ENCODE measurements at places on chromosomes 12 and 14.

GRCh38 chr14:100764471-100765115 lies 37.9 kb downstream of the DLK1 start:
- no peak for DNase-seq

- DNase-seq: no peak
Measured at GRCh38 chr12:76020281-76020680, 11.3 kb downstream of the PHLDA1 start.

DNA sequence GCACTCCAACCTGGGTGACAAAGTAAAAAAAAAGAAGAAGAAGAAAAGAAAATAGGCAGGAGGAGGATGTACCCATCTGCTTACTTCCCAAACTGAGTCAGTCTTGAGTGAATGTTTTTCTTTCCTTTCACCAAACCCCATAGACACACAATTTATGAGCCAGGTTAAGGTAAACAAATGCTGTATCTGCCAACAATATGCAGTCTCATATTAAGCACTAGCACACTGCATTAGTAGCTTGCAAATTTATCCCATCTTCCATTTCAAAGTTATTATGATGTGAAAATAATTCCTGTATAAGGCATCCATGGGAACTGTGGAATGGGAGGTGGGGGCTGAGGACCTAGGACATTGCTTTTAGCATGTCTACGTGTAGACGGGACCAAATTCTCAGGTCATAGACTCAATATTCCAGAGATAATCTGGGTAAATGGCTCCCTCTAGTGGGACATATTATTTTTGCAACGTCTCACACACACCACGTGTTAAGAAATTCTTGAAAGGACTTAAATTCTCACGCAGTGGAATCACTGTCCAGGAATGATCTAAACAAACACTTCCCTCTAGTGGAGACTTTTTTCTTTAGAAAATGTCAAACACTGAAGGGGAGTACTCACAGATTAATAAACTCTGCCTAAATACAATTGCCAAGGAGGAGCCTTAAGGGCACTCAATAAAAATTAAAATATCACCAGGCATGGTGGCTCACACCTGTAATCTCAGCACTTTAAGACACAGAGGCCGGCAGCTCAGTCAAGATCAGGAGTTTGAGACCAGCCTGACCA lies 17.1 kb upstream of the OR10P1 start:
- DNase-seq: no peak

GRCh38 chr14:72610096-72610830 lies 283.6 kb downstream of the DPF3 start:
- no peak for DNase-seq

DNA sequence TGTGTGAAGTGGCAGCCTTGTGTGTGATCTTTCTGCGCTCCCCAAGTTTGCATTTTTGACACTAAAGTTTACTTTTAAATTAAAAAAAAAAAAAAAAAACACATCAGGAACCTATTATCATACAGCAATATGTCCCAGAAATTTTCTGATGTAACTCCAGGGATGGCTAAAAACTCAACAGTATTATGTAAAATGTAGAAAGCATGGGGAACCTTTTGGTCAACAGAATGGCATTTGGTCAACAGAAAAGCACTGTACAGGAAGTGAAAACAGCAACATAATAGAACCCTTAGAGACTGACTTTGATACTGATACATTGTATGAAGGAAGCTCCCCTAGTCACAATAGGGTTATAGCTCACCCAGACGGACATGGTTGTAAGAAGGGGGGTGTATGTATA lies 224.3 kb downstream of the ITPR2 start:
- DNase-seq: no peak

DNA sequence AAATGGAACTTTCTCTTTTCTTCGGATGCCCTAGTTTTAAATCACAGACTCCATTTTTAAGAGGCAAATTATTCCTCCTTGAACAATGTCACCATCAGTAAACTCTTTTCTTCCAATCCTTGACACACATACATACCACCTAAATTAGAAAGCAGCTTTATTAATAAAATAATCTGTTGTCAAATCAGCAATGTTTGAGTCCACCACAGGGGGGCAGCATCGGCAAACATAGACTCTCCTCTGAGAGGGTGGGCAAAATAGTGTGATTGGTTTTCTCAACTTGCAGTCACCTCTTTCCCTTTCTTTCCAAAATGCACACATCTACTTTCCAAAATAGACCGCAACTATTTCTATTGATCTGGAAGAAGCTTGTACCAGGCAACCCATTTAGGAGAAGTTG lies 438.4 kb upstream of the OR4E1 start:
- DNase-seq: no peak
